ENCODE measurements at places on chromosomes 4 and X. TPM values are rescaled to one million over a fixed set of nuclear protein-coding genes. Genes with fewer than 3 reads are reported as not detected.
A peak's percentile ranks its signal among the peaks of the same experiment; 100 is the strongest.

TLR6 gene
- polyA plus RNA-seq = 11.5 TPM

GRCh38 chrX:23311731-23312130, 22.9 kb upstream of the PTCHD1 start:
- no peak for DNase-seq

GRCh38 chr4:46956451-46956850, 36.9 kb downstream of the GABRA4 start:
- DNase-seq = no peak

GRCh38 chrX:50372966-50373365, 97.7 kb downstream of the DGKK start:
- DNase-seq = peak; percentile 9

DNA sequence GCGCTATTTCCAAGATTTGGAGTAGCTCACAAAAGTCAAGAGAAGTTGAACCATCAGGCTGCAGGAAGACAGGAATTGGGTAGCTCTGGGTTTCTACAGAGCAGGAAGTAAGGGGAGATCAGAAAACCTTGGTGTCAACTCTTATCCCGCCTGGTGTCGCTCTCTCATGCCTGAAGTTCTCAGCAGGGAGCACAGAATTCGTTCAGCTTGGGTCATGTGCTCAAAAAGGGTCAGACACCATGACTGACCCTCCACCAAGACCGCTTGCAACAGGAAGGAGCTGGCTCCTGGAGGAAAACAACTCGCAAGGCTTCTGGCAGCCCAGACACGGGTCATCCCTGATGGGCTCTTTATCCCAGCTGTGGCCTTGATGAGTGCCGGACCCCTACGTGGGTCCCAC, 93.7 kb upstream of the MSX1 start:
- no peak for DNase-seq

- no peak for DNase-seq
Observed at GRCh38 chr4:77581724-77582123, 23.9 kb upstream of the CXCL13 start.

- no peak for DNase-seq
Observed at GRCh38 chrX:88937616-88938015, 190.6 kb downstream of the CPXCR1 start.

CHM gene
- 7.7 TPM for polyA plus RNA-seq

BEX3 gene
- 2.0 TPM for polyA plus RNA-seq

ENPP6 gene
- not detected for polyA plus RNA-seq

All from CD14-positive monocyte (primary cell).